ENCODE measurements at places on chromosomes 1 and 21. TPM values are rescaled to one million over a fixed set of nuclear protein-coding genes. Genes with fewer than 3 reads are reported as not detected.

DNA sequence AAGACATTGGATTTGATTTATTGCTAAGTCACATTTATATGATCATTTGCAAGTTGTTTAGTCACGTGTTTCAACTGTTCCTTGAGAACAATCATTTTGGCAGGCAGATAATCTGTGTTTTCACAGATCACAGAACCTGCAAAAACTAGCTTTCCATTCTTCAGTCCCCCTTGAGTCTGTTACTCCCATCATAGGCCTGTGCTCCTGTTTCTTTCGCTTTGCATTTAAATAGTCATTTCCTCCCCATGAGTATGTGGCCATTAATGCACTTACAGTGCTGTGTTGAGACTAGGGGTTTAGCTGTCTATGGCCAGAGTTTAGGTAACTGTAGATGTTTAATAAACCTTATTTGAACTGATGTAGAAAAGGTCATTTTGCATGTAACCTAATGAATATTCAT, 214.5 kb downstream of the PATJ start:
- no peak for DNase-seq

GRCh38 chr1:229326601-229327000, 16.2 kb downstream of the CCSAP start:
- DNase-seq: no peak

DNA sequence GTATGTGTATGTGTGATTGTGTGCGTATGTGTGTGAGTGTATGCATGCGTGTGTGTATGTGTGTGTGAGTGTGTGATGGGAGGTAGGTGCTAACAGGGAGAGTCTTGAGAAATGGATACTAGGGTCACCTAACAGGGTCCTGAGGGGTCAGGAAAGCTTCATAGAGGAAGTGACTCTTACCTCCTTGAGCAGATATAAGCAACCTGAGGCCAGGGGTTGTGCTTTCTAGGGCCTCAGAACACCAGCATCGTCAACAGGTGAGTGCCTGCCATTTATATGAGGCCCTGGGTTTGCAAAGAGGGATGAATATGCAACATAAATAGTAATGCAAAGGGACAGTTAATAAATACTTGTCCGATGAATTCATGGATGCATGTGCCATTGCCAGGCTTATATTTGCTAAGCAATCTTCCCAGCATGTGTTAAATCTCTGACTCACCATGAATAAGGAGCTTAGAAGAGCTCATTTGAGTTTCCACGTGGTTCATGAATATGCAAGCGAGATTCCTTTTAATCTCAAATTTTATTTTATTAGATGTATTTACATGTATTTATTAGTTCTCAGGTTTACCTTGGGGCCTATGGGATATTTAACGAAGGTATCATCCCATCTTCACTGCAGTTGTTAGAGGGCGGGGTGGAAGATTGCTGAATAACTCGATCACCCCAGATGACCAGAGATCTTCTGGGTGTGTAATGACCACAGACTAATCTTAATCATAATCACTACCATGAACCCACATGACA, 438.3 kb downstream of the CAMTA1 start:
- no peak for DNase-seq

GRCh38 chr1:245810181-245810769, 655.5 kb downstream of the KIF26B start:
- DNase-seq: no peak

DNA sequence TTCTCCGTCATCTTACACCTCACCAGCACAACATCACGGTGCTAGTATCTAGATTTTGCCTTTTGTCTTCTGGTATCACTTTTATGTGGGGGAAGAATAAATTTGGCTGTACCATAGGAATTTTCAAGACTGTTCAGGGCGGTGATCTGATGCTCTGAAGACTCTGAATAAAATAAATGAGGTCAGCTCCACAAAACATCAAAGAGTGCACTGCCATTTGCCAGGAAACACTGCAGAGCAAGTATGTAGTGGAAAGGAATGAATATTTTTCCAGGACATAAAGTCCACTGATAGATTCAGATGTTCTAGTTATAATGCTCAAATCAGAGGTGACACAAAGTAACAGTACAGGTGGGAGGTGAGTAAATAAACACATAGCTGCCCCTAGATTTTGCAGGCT, 56.3 kb downstream of the ZP4 start:
- no peak for DNase-seq

GRCh38 chr1:101044749-101045148, 19.2 kb upstream of the DPH5 start:
- no peak for DNase-seq

- no peak for DNase-seq
Measured at GRCh38 chr1:19775317-19775716, 24.4 kb downstream of the TMCO4 start.

GRCh38 chr1:26079960-26080814, 12.8 kb upstream of the TRIM63 start:
- DNase-seq: no peak

DNA sequence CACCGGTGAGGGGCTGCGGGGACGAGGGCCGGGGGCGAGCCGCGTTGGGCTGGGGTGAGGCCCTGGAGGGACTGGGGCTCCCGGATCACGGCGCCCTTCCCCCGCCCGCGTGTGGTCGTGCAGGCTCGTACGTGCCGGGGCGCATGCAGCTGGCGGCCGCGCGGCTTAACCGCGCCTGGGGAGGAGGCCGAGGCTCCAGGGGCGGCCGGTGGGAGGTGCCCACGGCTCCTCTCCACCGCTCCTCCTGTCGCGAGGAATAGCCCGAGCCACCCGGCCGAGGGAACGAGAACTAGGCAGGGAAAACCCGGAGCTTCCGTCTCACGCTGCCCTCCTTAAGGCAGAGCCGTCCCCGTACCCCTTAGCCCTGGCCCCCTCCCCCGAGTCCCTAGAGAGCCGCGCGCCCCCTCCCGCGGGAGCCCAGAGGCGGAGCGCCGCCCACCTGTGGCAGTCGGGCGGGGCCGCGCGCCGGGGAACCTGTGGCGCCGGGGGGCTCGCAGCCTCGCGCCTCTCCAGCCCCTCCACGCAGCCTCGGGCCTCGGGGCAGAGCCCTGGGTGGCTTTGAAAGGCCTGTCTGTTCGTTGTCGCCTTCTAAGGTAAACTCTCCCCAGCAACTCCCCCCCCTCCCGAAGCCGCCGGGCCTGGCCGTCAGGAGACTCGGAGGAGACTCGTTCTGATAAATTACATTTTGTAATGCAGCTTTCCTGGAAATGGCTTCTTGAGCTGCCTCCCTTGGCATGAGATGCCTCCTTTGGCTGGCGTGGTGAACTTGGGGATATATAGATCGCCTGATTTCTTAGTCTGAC, 746 bp downstream of the AK4 start:
- DNase-seq: no peak

DCDC2B gene
- polyA plus RNA-seq: not detected

BCAS2 gene
- 18.0 TPM for polyA plus RNA-seq

AZIN2 gene
- polyA plus RNA-seq: 5.7 TPM

PRRX1 gene
- not detected for polyA plus RNA-seq

ZNF593OS gene
- not detected for polyA plus RNA-seq

ALG14 gene
- 5.5 TPM for polyA plus RNA-seq

All from HepG2 (cell line).